GM12878 (cell line): ENCODE measurements at places on chromosomes 4 and X.

- DNase-seq, result no peak
These were observed 749.1 kb downstream of the CCSER1 start for GRCh38 chr4:90876296-90876695.

DNA sequence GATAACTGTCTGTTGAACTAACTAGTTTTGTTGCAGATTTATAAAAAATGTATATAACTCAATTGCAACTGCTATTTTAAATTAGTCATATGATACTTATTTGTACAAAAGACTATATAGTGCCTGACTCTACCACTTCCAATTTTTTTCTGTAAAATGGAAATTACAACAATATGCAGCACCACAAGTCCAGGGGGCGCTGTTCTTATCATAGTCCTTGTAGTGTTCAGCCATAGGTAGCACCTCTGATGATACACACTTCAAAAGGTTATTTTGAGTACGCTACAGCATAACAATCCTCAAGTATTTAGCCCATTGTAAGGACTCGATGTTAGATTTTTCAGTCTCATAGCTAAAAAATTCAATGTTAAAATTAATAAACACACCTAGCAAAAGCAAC lies 174.9 kb downstream of the CORIN start:
- no peak for DNase-seq

DNA sequence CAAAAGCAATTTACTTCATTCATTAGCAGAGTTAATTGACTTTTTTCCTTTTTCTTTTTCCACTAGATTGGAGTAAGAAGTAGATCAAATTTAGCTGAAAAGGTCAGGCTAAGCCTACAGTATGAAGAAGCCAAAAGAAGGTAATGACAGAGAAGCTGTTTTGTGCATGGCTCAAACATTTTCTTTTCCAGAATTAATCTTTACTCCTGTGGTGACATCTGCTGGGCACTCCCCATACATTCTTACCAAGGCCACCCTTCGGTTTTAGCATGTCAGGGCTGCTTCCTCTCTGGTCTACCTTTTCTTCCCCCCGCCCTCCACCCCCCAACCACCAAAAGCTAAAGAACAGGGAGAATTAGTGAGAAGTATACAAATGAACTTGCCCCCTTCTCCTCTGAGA lies 70.2 kb downstream of the CLDN22 start:
- no peak for DNase-seq

- no peak for DNase-seq
These were observed 50.9 kb downstream of the KIT start for GRCh38 chr4:54708339-54709279.

DNA sequence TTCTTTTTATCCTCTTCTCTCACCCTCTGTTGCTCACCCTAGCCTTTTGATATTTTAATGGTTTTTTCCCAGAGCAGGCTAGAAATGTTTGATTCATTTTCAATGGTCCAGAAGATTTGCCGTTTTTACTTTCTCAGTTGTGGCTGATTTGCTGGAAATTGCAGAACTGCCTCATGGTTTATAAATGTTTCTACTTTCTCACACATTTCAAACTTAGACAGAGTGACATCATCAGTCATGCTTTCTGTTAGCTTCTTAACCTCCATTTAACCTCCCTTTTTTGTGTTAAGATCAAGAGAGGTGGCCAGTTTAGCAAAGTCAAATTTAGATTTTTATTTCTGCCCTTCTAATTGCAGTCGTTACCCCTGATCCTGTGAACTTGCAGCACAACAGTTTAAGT lies 8.7 kb downstream of the RXFP1 start:
- no peak for DNase-seq

- no peak for DNase-seq
These were observed 132.5 kb downstream of the PTTG2 start for GRCh38 chr4:38092701-38093100.

- peak; percentile 68 for DNase-seq
These were observed at the start of gene SH3TC1 for GRCh38 chr4:8198906-8199593. Gene SH3TC1, plus strand, starts transcription at chr4:8199290. Its CDS starts 5,905 bp downstream, at chr4:8205195.

- DNase-seq, result no peak
These were observed 4.3 kb upstream of the ARHGAP10 start for GRCh38 chr4:147727476-147728028.
